ENCODE measurements at places on chromosomes 2 and 18.
A peak's percentile ranks its signal among the peaks of the same experiment; 100 is the strongest.

- peak; percentile 35 for DNase-seq
These were observed 124.6 kb downstream of the TMEFF2 start for GRCh38 chr2:192070099-192070498.

- DNase-seq = no peak
These were observed 105.5 kb downstream of the BCL11A start for GRCh38 chr2:60447943-60448342.

DNA sequence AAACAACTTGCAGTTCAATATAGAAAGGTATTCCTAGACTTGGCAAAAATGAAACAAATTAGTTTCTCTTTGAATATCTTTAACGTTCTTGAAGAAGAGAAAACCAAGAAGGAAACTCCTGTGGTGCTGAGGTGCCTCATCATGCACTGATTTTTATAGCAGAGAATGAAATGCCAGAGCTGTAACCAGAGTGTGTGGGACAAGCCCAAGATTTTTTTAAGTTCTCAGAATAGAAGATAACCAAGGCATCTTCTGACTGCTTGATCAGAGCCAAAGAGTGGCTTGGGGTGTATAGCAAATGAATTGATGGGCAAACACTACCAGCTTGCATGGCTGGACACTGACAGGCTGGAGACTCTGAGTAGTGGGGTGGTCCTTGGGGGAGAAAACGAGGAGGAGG, 7.9 kb downstream of the FHOD3 start:
- no peak for DNase-seq

- no peak for DNase-seq
These were observed 77.3 kb upstream of the RMDN2 start for GRCh38 chr2:37847792-37848191.

- DNase-seq = peak; percentile 70
These were observed 40.4 kb downstream of the TMEM18 start for GRCh38 chr2:636641-637405.

- DNase-seq = peak; percentile 25
These were observed 894.5 kb upstream of the POU3F3 start for GRCh38 chr2:103959174-103960128.

Data from fibroblast of skin of abdomen (primary cell).